ENCODE measurements at places on chromosomes 5 and 9.

GRCh38 chr5:76104027-76104426 is 20.8 kb downstream of the SV2C start:
- DNase-seq: no peak

DNA sequence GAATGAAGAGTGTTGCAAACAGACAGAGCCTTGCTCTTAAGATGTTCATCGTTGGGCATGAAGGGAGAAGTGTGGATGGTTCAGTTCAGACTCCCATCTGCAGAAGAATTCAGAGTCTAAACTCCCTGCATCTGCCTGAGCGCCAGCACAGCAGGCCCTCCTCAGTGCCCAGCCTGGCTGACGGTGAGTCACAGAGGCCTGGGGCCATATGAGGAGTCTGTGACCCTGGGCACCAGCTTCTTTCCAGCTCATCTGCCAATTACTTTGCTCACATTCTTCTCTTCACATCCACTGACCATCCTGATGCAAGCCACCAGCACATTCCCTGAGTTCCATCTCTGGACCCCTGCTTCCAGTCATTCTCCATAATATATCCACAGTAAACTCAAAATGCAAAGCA is 401.1 kb upstream of the TRPC7 start:
- DNase-seq: no peak

DNA sequence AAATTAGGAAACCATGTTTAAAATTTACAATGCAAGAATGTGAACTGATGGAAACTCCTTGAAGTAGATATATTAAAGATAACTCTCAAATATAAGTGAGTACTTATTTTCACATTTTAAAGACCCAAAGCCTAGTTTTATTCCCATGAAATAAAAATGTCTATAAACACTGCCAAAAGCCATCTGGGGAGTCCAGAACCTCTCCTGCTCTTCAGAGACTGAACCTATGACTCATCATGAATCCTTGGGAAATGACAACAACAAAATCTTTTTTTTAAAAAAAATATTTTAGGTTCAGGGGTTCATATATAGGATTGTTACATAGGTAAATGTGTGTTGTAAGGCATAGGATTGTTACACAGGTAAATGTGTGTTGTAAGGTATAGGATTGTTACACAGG is 33.8 kb upstream of the FYB1 start:
- DNase-seq: no peak

DNA sequence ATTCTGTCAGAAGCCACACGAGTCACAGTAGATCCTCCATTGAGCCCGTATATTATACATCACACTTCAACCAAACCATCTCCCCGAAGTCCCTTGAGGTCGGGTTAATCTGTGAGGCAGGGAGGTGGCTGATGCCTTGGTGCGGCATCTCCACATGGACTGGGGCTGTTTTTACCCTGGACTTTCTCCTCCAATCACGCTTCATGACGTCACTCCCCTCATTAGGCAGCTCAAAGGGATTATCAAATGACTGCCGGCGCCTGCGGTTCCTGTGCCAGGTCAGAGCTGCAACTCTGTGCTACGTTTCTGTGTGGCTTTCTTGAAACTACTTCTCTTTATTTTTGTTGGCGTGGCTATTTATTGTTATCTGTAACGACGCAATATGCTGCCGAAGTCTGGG is 53.7 kb downstream of the TMOD1 start:
- DNase-seq: no peak

- no peak for DNase-seq
These were observed 147.5 kb downstream of the RFK start for GRCh38 chr9:76246680-76247079.

DNA sequence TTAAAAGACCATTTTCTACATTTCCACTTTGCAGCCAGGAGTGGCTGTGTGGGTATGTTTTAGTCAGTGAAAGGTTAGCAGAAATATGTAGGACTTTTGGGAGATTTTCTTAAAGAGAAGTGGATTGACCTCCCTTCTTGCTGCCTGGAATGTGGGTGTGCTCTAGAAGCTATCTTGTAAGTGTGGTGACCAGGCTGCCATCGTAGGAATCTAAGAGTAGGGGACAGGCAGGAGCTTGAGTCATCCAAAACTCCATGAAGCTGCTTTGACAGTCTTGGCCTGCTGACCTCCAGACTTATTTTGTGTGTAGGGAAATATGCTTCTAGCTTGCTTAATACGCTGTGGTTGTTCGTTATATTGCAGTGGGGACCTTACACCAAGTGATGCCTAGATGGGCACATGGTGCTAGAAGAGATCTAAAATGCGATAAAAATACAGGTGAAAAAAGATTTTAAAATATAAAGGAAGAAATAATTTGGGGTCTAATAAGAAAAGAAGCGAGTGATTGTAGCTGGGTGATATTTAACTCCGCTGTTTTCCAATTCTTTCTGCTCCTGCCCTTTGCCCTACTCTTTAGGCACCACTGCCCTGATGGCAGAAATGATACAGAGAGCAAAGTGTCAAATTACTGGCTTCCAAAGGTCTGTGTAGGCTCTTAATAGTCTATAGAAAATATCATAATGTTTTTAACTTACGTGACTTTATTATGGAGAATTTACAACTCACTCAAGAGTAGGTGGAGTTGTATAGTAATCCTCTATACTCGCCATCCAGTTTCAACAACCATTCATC is 298.2 kb upstream of the ZNF608 start:
- no peak for DNase-seq

DNA sequence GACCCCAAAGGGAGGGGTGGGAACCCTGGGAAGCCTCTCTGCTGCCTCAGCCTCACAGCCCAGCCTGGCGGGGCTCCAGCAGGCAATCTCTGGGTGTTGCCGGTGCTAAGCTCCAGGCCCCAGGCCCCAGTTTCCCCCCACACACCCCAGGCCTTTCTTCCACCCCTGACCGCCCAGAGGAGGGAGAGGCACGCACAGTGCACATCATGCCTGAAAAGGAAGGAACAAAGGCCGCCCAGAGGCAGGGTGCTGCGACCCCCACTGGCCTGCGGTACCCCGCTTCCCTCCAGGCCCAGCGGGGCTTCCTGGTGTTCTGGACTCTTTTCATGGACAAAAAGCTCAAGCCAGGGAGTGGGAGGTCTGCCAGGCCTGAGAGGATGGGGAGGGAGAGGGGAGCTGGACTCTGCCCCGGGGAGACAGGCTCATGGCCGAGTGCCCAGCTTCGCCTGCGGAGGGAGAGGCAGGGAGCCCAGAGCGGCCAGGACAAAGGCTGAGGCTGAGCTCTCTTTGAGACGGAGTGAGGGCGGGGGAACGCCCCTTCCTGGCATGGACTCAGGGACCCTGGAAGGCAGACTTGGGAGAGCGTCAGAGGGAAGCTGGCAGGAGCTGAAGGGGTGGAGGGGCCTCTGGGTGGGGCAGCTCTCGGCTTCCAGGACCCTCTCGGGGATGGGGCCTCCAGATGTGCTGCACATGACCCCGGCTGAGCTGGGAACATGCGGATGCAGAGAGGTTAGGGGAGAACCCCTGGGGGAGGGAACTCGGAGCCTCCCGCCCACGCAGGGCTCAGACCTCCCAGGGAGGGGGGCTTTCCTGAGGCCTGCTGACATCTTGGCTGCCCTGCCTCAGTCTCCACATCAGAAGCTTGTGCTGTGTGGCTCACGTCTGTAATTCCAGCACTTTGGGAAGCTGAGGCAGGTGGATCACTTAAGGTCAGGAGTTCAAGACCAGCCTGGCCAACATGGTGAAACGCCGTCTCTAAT is 1.8 kb upstream of the ENTPD2 start:
- no peak for DNase-seq
